Endodermal cell (in vitro differentiated cells): ENCODE measurements at places on chromosomes 13 and 19. TPM values are rescaled to one million over a fixed set of nuclear protein-coding genes. Genes with fewer than 3 reads are reported as not detected.

The ZGLP1 gene
- 1.2 to 5.2 TPM (median 4.5 TPM) in 3 replicates for total RNA-seq

The CACNG7 gene
- total RNA-seq, result 3.2 to 4.5 TPM (median 3.4 TPM) in 3 replicates

The ANKRD24 gene
- total RNA-seq, result 1.9 to 2.0 TPM (median 1.9 TPM) in 3 replicates

The IL4I1 gene
- total RNA-seq, result 0.32 TPM in 1 of 2 replicates, not detected in the other

The C19orf85 gene
- total RNA-seq, result 2.3 and 3.1 TPM in 2 replicates

GRCh38 chr13:39603424-39603947 lies 493 bp upstream of the LHFPL6 start:
- H3K27me3 ChIP-seq, result peaks cover 37% of the 10 kb centered on the region
- peaks cover 4% of the 10 kb centered on the region for H3K4me1 ChIP-seq
- peak overlapping the region; percentile 88 for H3K4me3 ChIP-seq
- peak; percentile 73 for DNase-seq
- no peaks in the 10 kb centered on the region for H3K36me3 ChIP-seq
- peak overlapping the region; percentile 40 for H3K27ac ChIP-seq

DNA sequence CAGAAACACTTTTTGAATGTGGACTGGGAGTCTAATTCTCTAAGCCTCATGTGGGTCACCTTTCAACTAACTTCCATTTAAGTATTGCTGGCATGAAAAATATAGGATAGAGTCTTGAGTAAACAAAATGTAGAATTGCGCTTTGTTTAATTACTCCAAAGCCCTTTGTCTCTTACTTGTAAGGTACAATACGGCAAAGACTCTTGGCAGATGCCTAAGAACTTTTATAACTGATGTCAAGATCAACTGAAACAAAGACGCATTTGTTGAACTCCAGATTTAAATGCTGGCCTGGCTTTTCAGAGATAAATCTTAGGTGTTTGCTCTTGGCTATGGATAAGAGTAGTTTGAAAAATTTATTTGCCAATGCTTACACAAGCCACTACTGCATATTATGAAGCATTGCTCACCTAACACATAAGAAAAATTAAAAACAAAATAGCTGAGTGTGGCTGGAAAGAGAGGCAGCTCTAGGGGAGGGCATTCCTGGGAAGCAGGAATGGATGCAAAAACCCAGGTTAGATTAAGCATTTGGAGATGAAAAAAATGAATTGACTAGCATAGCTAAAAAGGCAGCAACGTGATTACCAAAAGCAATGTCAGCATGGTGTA lies 107.3 kb upstream of the STARD13 start:
- H3K4me3 ChIP-seq, result no peak overlapping the region
- no peaks in the 10 kb centered on the region for H3K27me3 ChIP-seq
- H3K4me1 ChIP-seq, result peaks cover 3% of the 10 kb centered on the region
- no peaks in the 10 kb centered on the region for H3K36me3 ChIP-seq

DNA sequence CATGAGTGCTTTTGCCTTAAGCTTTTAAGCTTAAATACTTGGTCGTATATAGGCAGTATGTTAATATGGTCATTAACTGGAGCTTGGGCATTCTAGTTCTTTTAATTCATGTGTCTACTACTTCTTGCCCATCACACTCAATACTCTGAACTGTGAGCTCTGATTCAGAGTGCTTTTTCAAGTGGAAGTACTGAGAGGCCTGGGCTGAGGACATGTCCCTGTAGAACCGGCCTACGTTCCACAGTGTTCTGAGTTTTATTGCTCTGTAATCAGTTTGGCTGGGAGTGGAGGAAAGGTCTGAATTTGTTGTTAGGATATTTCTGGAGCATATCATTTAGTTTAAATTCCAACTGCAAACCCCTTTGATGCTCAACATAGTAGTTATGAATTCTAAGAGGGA lies 1744.8 kb upstream of the MIR17HG start:
- no peak for DNase-seq
- H3K27me3 ChIP-seq, result no peaks in the 10 kb centered on the region
- no peak overlapping the region for H3K27ac ChIP-seq
- H3K36me3 ChIP-seq, result no peaks in the 10 kb centered on the region
- H3K4me1 ChIP-seq, result no peaks in the 10 kb centered on the region

DNA sequence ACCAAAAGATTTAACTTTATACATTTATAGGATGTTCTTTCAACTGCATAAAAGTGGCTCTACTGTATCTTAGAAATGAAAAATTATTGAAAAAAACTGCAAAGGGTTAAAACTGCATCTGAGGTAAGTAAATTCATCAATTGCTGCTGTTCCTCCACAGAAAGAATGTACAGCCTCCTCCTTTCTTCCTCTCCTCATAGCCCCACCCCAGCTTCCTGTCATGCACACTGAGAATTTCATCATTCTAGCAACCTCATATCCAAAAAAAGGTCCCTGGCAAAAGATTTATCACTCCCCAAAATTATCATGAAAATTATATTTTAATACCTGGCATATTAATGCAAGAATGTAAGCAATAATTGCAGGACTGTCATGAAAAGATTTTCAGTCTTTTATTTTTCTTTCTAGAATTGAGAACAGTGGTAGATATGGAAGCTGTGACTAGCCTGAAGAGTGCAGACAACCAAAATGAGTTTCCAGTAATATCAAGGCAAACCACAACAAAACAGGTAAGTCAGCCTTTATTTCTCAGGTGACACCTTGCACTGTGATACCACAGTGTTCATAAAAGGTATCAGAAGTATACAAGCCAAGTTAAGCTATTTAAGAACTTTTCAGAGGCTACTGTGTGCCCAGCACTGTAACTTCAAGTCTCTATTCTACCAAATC lies 110.8 kb downstream of the SUCLA2 start:
- no peaks in the 10 kb centered on the region for H3K36me3 ChIP-seq
- no peaks in the 10 kb centered on the region for H3K27me3 ChIP-seq
- no peak overlapping the region for H3K4me3 ChIP-seq

GRCh38 chr19:16416991-16417390 lies 54.8 kb downstream of the EPS15L1 start:
- H3K27me3 ChIP-seq, result no peaks in the 10 kb centered on the region
- H3K27ac ChIP-seq, result no peak overlapping the region
- DNase-seq, result no peak
- H3K36me3 ChIP-seq, result peaks cover 74% of the 10 kb centered on the region

DNA sequence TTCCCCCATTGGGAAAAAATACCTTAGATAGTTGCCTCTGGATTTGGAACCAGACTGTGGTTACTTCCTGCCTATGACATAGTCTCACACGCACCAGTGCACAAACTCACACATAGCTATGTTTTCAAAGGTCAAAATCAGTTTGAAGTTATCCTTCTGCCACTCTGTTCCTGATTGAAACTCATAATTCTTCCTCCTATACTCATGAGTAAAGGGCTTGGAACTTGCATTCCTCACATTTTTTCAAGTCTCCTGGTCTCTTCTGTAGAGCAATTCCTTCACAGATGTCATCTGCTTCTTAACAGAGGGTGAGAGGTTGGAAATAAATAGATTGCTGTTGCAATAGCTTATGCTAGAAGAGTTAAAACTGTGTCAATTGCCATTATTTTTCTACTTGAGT lies 18.6 kb upstream of the POSTN start:
- no peak for DNase-seq
- H3K36me3 ChIP-seq, result no peaks in the 10 kb centered on the region
- H3K4me3 ChIP-seq, result no peak overlapping the region
- H3K4me1 ChIP-seq, result peaks cover 9% of the 10 kb centered on the region
- no peaks in the 10 kb centered on the region for H3K27me3 ChIP-seq
- no peak overlapping the region for H3K27ac ChIP-seq

DNA sequence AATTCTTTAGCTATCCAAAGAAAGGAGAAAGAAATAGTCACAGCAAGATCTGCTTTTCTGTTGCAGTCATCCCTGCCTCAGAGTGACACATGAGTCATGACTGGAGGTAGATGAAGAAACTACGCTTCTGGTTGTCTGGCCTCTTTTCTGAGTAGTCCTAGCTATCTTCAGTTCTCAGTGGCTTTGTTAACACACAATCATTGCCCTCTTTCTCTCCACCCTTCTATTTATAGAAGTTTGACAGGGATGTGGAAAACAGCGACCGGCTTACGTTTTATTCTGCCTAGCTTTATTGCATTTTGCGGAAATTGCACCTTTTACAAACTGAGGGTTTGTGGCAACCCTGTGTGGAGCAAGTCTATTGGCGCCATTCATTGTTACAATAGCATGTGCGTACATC lies 26.7 kb downstream of the SPATA13 start:
- H3K27me3 ChIP-seq, result no peaks in the 10 kb centered on the region
- no peak overlapping the region for H3K27ac ChIP-seq
- no peak for DNase-seq
- no peaks in the 10 kb centered on the region for H3K4me1 ChIP-seq
- no peak overlapping the region for H3K4me3 ChIP-seq

- H3K27ac ChIP-seq, result no peak overlapping the region
- no peak for DNase-seq
- H3K4me1 ChIP-seq, result no peaks in the 10 kb centered on the region
- no peaks in the 10 kb centered on the region for H3K27me3 ChIP-seq
- peaks cover 9% of the 10 kb centered on the region for H3K36me3 ChIP-seq
Measured at GRCh38 chr19:47658431-47659348, 49.8 kb downstream of the BICRA start.

The ZNF90 gene
- total RNA-seq, result 113 to 135 TPM (median 125 TPM) in 3 replicates

- no peaks in the 10 kb centered on the region for H3K4me1 ChIP-seq
- H3K36me3 ChIP-seq, result no peaks in the 10 kb centered on the region
- DNase-seq, result no peak
- peak overlapping the region; percentile 8 for H3K27ac ChIP-seq
Measured at GRCh38 chr13:80584785-80585184, 243.9 kb upstream of the SPRY2 start.

GRCh38 chr13:96193728-96194310 lies 103.9 kb downstream of the HS6ST3 start:
- no peak overlapping the region for H3K4me3 ChIP-seq
- H3K4me1 ChIP-seq, result no peaks in the 10 kb centered on the region
- H3K27me3 ChIP-seq, result peaks cover 4% of the 10 kb centered on the region
- no peaks in the 10 kb centered on the region for H3K36me3 ChIP-seq
- DNase-seq, result no peak

The ZNF83 gene
- total RNA-seq, result 58.6 to 88.7 TPM (median 87.4 TPM) in 3 replicates

DNA sequence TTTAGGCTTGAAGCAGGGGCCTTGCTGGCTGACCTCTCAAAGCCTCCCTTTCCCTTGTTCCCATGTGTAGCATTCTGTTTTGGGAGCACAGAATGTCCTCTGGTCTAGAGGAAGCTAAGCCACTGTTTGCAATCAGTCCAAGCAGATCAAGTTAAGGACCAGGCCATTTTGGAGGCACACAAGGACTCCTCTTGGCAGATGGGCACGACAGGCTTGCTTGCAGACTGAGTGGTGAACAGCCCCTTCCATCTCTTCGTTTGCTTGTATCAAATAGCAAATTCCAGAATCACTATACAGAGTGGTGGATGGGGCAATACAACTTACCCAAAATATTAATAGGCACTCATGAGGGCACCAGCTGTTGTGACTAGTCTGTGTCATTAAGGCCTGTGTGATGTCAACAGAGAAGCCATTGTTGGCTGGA lies 215.5 kb upstream of the SERP2 start:
- H3K27ac ChIP-seq, result no peak overlapping the region
- H3K36me3 ChIP-seq, result no peaks in the 10 kb centered on the region
- DNase-seq, result no peak
- no peaks in the 10 kb centered on the region for H3K27me3 ChIP-seq
- H3K4me3 ChIP-seq, result no peak overlapping the region

DNA sequence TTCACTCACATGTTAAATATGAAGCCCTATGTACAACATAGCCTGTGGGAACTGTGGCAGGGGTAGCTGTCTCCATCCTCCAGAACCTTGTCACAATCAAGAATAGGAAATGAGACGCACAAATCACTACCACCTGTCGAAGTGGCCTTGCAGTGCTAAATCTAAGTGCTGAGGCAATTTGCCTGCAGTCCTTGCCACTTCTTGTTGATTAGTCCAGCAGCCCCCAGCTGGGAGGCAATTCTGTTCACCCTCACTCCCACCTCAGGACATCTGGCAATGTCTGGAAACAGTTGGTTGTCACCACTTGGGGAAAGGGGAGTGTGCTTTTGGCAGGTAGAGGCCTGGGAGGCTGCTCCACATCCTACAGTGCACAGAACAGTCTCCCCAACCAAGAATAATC lies 10.7 kb downstream of the RFX2 start:
- no peak overlapping the region for H3K4me3 ChIP-seq
- no peaks in the 10 kb centered on the region for H3K27me3 ChIP-seq
- no peak overlapping the region for H3K27ac ChIP-seq

GRCh38 chr13:40781717-40782116 lies 7.7 kb upstream of the SLC25A15 start:
- H3K27ac ChIP-seq, result no peak overlapping the region
- H3K27me3 ChIP-seq, result no peaks in the 10 kb centered on the region
- no peaks in the 10 kb centered on the region for H3K36me3 ChIP-seq
- H3K4me1 ChIP-seq, result no peaks in the 10 kb centered on the region

- no peak for DNase-seq
- no peak overlapping the region for H3K27ac ChIP-seq
- H3K36me3 ChIP-seq, result no peaks in the 10 kb centered on the region
Measured at GRCh38 chr19:29432677-29433076, 93.1 kb upstream of the VSTM2B start.

The CCL25 gene
- not detected in 3 replicates for total RNA-seq

GRCh38 chr19:48203222-48203793 lies 32.8 kb downstream of the ZSWIM9 start:
- peaks cover 2% of the 10 kb centered on the region for H3K4me1 ChIP-seq
- DNase-seq, result no peak
- H3K36me3 ChIP-seq, result peaks cover 3% of the 10 kb centered on the region
- H3K27ac ChIP-seq, result peak overlapping the region; percentile 85
- H3K4me3 ChIP-seq, result peak overlapping the region; percentile 89

DNA sequence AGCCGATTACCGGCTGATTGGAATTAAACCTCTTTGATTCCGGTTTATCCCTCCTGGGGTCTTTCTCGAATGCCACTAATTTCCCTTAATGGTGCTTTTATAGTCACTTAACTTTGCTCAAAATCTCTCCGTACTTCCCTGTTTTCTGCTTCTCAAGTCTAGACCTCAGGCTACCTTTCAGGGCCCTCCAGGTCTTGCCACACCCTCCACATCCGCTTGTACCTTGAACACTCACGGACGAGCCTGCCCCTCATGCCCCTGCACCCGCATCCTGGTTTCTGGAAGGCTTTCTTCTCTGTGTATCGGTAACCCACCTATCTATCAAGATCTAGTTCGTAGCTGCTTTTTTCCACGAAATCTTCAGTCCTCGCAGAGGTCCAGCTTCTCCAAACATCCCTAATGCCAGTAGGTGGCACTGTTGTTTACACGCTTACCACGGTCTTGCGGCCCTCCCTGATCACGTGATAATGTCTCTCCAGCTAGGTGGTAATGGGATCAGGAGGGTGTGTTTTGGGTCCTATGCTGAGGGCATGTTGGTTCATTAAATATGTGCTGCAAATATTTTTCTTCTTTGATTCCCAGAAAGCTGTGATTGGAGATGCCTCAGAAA lies 13.8 kb downstream of the ATP12A start:
- H3K4me1 ChIP-seq, result no peaks in the 10 kb centered on the region
- no peaks in the 10 kb centered on the region for H3K36me3 ChIP-seq
- no peaks in the 10 kb centered on the region for H3K27me3 ChIP-seq
- no peak overlapping the region for H3K4me3 ChIP-seq
- DNase-seq, result peak; percentile 90

The NXNL1 gene
- total RNA-seq, result not detected in 3 replicates

DNA sequence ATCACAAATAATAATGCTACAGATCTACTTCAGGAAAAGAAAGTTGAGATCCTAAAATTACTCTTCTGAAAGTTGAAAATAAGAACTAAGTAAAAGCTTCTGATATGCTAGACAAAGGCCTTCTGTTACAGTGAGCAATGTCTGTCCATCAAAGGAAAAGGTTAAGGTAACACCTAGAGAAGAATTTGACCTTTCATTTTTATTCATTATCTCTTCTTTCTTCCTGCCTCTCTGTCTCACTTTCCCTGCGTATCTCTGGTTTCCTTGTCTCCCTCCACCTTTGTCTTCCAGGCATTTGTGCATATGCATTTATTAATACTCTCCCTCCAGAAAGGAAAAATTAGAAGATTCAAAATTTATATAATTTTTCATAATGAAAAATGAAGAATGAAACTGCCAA lies 49.0 kb downstream of the ZAR1L start:
- H3K27me3 ChIP-seq, result no peaks in the 10 kb centered on the region
- H3K36me3 ChIP-seq, result no peaks in the 10 kb centered on the region
- H3K4me3 ChIP-seq, result no peak overlapping the region
- no peak overlapping the region for H3K27ac ChIP-seq
- H3K4me1 ChIP-seq, result no peaks in the 10 kb centered on the region

The SIRT2 gene
- total RNA-seq, result 13.7 to 25.2 TPM (median 14.1 TPM) in 3 replicates

The RINL gene
- total RNA-seq, result 6.2 to 6.7 TPM (median 6.4 TPM) in 3 replicates
